ENCODE measurements at places on chromosomes 3 and 15.

GRCh38 chr3:126978291-126978690 is 4.6 kb upstream of the PLXNA1 start:
- DNase-seq: no peak

DNA sequence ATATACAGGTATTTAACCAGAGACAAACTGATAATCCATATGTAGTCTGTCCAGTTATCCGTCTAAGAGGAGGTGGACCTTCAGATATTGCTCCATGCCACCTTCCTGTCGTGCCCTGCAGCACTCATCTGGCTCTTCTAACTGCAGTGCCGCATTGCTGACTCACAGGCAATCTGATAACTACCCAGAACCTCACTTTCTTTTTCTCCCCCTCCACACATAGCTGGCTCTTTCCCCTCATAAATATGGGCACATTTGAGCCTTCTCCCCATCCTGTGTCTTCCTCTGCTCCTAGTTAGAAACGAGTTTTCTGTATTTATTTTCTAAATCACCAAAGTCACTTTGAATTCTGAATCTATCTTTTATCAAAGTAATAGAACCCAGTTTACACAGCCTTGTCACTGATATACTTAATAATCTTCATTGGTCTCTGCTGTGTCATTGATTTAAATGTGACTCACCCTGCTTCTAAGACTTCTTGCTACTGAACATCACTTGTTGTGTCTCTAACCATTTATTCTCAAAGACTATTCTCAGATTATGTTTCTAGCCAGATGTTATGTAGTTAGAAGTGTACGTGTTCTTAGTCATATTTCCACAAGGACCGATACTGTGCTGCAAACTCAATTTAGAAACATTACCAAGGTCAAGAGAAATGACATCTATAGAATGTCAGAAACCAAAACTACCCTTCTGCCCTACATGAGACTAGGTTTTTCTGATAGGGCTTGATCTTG is 17.4 kb upstream of the KCNMB2 start:
- DNase-seq: no peak

DNA sequence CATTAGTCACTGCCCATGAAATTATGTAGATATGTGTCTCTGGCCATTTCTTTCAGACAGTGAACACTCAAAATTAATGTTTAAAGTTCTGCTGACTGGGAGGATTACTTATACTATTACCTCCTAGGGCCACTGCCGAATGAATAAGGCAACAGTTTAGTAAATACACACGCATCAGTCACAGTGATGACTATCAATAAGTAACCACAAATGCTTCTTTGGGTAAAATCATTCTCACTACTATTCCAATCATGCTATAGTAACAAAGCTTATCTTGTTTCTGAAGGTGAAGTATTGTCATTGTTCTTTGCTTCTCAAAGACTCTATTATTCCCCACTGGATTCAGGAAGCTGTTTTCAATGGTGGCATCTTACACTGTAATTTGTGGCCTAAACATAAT is 478.8 kb downstream of the EPHA3 start:
- DNase-seq: no peak

DNA sequence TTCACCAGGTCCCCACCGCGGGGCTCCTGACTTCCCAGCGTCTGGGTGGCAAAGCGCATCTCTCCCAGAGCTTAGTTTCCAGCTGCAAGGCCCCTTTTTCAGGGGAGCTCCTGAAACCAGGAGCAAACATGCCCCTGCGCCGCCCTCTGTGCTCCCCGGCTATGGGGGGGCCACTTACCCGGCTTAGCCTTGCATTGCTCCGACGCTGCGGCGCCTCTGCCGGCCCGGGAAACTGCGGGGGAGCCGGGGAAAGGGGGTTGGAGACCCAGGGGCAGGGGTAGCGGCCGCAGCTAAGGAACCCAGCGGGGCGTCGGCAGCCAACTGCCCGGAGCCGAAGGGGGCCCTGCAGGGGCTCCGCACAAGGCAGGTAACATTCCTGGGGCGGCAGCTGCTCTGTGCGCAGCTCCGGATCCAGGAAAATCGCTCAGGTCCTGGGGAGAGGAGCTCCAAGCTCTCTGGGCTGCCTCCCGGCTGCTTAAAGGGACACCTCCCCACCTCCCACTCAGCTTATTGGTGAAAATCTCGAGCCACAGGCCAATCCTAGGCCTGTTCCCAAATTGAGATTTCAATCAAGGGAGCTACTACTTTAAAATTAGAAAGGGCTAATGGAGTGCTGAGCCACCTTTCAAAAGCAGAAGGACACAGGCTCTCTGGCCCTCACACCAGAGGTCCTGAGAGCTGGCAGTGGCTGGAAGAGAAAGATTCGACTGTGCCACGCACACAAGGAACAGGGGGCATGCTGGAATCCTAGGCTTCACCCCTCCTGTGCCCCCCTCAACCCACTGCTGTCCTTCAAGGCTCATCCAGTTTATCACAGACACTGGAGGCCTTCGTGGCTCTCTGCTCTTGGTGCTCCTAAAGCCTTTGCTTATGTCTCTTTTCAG is 42.7 kb upstream of the PRICKLE2 start:
- no peak for DNase-seq

DNA sequence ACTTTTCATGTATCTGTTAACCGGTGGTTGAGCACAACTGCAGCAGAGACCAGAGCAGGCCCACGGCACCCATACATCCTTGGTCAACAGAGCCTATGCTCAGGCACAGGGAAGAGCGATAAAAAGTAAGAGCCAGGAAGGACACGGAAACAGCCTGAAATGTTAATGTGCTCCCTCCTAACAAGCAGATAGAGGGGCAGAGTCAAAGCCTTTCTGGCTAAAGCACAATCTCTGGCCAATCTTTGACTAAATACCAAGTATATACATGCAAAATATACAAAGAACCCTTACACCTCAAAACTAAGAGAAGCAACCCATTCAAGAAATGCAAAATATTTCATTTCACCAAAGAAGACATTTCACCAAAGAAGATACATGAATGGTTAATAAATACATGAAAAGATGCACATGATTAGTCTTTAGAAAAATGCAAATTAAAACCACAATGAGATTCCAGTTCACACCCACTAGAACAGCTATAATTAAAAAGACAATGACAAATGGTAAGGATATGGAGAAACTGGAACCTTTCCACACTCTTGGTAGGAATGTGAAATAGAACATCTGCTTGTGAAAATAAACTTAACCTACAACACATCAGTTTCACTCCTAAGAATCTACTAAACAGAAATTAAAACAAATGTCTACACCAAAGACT is 88.0 kb downstream of the OSBPL10 start:
- DNase-seq: no peak

- DNase-seq: no peak
These were observed 30.7 kb downstream of the IDH3A start for GRCh38 chr15:78179906-78180305.

DNA sequence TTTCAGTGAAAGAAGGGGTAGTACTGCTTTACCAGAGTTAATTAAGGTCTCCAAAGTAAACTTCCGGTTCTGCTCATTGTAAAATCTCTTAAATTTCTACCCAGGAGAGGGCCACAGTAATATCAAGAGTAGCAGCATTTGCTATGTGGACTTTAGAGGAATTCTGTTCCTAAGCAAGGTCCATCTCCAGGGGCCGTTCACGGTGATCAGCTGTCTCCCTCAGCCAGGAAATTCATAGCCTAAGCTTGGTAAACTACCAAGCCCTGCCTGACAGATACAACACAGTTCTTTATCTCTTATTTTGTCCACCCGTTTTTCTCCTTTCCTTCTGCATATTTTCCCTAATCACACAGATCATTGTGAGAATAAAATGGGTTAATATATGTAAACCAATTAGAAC is 2.3 kb downstream of the DUT start:
- DNase-seq: no peak

DNA sequence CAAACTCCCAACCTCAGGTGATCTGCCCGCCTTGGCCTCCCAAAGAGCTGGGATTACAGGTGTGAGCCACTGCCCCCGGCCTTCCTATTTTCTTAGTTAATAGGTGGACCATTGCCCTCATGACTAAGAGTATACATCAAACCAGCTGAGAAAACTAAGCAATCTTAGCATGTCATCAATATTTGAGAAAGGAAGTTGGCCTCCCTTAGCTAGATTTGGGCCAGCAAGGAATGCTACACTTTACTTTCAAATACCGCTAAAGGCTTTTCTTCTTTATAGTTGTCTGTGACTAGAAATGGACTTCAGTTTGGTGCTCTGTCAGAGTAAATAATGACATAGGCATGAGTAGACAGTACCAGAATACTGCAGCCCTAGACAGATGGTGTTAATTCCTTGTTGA is 199.3 kb downstream of the GAP43 start:
- peak; percentile 8 for DNase-seq

- DNase-seq: peak; percentile 35
These were observed at the start of gene MKRN3 for GRCh38 chr15:23565395-23566070. Gene MKRN3, plus strand, starts transcription at chr15:23565674. Its CDS starts 109 bp downstream, at chr15:23565783.

DNA sequence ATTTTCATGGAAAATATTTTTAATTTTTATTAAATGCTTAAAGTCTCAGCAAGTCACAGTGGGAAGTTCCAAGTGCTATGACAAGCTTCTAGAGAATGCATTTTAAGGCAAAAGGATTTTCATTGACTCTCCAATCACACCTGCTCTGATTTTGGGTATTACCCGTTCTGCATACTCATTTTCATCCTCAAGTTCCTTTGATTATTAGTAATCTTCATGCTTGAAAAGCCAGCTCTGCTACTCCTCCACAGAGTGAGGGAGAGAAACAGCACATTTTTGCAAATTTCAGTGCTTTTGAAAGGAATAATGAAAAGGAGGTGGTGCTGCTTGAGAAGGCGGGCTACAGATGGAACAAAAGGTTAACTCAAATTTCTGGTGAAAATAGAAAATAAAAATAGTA is 450.7 kb downstream of the NSUN3 start:
- no peak for DNase-seq

DNA sequence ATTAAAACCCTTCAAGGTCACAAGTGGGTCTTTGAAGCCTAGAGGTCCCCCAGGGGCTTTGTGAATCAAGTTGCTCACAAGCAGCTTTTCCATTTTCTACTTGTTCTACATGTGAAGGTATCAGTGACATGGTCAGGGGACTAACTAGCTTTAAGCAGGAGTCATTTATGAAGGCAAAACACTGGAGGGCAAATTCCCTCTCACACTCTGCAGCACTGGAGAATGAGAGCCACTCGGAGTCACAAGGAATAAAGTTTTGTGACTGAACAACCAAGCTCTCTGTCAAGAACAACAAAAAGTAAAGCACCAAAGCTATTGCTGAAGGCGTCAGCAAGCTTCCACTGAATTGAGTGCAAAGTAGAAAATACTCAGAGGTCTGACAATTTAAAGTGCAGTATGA is 609.0 kb downstream of the EDEM1 start:
- no peak for DNase-seq

GRCh38 chr3:181461381-181461780 is 250.3 kb upstream of the SOX2 start:
- DNase-seq: no peak

DNA sequence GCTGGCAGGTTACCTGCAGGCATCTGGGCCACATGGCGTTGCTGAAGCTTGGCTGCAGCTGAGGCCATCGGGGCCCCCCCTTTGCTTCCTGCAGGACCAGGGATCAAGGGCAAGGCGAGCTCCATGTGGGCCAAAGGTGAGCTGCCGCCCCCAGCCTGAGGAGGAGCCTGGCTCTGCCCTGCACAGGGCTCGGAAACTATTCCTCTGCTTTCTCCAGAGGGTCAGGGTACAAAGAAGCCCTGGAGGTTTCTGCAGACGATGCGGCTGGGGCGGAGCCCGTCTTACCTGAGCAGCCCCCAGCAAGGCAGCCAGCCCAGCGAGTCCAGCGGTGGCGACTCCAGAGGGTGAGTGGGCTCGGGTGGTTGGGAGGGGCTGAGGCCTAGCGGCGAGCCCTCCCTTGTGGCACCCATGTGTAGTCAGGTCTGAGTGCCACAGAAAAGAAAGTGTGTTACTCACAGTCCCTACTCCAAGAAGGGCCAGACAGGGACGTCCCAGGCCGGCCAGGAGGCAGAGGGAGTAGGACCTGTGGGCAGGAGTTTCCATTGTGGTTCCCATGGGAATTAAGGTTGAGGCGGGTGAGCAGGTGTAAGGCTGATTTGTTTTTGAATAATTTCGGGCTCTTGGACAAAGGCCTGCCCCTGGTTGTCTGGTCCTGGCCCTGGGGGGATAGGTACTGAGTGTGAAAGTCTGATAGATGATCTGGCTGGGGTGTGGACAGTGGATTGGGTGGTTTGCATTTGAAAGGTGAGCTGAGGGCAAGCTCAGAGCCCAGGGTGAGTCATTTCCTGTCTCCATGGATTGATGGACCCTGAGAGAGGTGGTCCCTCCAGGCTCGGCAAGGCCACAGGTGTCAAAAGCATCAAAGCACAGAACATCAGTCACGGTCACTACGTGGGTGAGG is 25.4 kb downstream of the CFAP100 start:
- DNase-seq: no peak

GRCh38 chr3:9430733-9431132 is 33.3 kb downstream of the SETD5 start:
- no peak for DNase-seq

- DNase-seq: no peak
These were observed 928.0 kb upstream of the ALCAM start for GRCh38 chr3:104438706-104439105.

GRCh38 chr15:68188647-68189046 is 16.5 kb downstream of the CALML4 start:
- DNase-seq: no peak

- DNase-seq: peak; percentile 54
These were observed 123.1 kb downstream of the DMXL2 start for GRCh38 chr15:51499379-51499976.

DNA sequence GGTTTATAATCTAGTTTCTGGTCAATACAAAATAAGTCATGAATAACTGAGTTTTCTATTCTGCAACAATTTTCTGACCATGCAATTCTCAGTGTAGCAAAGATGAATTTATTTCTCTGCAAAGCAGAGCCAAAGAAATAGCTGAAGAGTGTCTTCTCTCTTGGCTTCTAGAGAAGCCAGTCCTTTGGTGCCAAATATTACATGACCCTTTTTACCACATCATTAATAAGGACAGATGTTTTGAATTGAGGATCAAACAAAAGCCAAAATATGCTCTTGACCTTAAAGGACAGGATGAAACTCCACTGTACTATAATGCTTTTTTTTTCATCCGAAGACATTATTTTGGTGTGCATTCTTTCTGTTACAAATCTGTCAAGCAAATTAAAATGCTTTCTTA is 40.2 kb upstream of the OSTN start:
- no peak for DNase-seq

GRCh38 chr3:146077181-146077580 is 83.8 kb downstream of the PLOD2 start:
- DNase-seq: no peak

- no peak for DNase-seq
These were observed 13.4 kb downstream of the DZIP3 start for GRCh38 chr3:108602935-108603294.

DNA sequence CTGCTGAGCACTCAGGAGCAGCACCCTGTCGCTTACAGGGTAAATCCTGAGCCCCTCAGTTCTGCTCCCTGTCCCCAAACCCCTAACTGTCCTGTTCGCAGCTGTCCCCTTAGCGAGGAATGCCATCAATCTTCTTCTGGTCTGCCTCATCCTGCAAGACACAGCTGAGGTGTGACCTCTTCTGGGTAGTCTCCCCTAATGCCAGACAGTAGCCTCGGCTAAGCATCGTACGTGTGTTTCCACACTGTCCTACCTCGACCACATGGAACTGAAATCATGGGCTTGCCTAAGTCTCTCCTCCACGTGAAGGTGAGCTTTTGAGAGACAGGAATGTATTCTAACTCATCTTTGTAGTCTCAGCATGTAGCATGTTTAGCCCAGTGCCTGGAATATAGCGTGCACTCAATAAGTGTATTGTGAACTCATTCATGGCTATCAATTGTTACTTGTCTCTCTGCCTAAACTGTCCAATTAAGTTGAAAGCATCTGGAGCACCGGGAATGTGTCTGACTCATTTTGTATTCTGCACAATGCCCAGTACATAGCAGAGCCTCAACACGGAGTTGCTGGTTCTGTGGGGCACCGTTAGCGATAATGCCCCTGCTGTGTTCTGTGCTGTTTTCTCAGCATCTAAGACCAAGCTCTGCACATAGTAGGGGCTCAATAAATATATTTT is 90.2 kb downstream of the HES1 start:
- no peak for DNase-seq

Data from A549 (cell line).